ENCODE measurements at places on chromosomes 3 and 15.

- no peak for DNase-seq
Observed at GRCh38 chr3:172258624-172259023, 189.6 kb downstream of the GHSR start.

- DNase-seq: no peak
Observed at GRCh38 chr3:171982828-171983227, 56.5 kb upstream of the FNDC3B start.

DNA sequence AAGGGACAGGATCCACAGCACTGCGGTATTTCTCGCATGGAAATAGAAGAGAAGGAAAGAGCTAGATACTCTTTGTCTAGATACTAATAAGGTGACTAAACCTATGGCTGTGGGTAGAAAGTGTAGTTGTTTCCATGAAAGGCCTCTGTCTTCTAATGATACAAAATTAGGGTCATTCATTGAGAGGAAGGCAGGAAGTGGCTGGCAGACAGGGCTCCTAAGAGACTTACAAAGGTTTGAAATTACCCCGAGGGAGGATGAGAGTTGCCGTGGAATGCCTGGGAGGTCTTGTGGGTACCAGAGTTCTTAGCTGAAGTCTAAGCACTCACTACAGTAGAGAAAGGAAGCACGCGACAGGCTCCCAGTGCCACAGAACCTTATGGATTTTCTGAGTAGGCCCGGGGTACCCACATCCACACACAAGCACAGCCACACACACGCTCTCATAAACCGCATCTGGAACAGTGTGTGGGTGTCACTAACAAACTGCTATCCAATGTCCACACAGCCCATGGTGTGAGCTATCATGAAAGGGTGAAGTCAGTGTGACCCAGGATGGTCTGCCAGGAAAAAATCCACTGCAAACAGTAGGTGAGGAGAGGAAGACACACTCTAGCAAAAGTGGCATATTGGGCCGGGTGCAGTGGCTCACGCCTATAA is 221.4 kb downstream of the FAM43A start:
- no peak for DNase-seq

DNA sequence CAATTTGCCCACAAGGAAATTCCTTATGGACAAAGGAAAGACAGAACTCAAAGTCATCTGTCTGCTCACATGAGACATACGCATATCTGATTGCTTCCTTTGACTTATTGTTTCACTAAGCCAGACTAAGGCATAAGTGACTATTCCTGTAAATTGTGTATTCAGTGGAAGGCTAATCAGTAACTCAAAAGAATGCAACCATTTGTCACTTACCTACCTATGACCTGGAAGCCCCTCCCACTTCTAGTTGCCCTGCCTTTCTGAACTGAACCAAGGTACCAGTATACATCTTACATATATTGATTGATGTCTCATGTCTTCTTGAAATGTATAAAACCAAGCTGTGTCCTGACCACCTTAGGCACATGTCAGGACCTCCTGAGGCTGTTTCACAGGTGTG is 53.5 kb upstream of the PROK2 start:
- no peak for DNase-seq

GRCh38 chr3:95387242-95388021 is 1324.6 kb downstream of the NSUN3 start:
- DNase-seq: no peak

- DNase-seq: no peak
Observed at GRCh38 chr3:1929788-1930414, 168.8 kb upstream of the CNTN4 start.

DNA sequence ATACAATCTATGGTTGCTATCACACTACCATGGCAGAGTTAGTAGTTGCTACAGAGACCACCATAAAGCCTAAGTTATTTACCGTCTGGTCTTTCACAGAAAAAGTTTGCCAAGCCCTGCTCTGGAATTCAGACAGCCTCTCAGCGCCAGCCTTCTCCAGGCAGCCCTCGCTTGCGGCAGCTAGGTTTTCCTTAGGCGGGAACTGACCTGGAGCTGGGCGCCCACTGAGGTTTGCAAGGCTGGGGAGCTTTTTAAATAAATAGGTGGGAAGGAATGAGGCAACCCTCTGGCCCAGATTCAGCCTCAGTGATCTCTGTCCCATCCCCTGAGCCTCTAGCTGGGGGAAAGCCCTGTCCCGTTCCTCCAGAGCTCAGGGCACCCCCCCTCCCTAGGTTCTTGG is 1.2 kb downstream of the CTSH start:
- DNase-seq: no peak

- no peak for DNase-seq
Observed at GRCh38 chr3:24628523-24629258, 134.0 kb upstream of the THRB start.

DNA sequence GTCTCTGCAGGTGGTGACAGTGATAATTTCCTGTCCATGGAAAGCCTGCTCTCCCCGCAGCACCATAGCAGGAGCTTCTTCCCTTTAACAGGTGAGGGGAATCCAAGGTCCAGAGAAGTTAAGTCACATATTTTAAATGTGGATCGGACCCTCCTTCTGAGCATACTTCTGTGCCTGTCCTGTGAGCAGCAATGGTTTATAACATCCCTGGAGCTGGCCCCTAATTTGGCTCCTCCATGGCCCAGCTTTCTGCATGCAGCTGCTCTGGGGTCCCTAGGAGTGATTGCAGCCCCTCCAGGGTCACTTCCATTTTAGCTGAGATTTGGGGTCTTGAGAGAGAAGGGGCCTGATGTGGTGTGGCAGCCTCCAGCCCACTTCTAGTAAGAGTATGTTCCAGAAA is 127.8 kb downstream of the EEFSEC start:
- DNase-seq: no peak

DNA sequence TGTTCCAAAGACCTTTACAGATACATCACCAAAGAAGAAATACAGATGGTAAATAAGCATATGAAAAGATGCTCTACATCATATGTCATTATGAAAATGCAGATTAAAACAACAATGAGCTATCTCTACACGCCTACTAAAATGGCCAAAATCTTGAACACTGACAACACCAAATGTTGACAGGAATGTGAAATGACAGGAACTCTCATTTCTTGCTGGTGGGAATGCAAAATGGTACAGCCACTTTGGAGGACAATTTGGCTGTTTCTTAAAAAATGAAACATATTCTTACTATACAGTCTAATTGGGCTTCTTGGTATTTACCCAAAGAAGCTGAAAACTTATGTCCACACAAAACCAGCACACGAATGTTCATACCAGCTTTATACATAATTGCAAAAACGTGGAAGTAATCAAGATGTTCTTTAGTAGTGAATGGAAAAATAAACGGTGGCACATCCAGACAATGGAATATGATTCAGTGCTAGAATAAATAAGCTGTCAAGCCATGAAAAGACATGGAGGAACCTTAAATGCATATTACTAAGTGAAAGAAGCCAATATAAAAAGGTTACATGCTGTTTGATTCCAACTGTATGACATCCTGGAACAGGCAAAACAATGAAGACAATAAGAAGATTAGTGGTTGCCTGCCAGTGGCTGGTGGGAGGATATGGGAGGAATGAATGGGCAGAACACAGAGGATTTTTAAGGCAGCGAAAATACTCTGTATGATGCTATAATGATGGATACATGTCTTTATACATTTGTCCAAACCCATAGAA is 81.3 kb upstream of the NEDD4 start:
- no peak for DNase-seq

DNA sequence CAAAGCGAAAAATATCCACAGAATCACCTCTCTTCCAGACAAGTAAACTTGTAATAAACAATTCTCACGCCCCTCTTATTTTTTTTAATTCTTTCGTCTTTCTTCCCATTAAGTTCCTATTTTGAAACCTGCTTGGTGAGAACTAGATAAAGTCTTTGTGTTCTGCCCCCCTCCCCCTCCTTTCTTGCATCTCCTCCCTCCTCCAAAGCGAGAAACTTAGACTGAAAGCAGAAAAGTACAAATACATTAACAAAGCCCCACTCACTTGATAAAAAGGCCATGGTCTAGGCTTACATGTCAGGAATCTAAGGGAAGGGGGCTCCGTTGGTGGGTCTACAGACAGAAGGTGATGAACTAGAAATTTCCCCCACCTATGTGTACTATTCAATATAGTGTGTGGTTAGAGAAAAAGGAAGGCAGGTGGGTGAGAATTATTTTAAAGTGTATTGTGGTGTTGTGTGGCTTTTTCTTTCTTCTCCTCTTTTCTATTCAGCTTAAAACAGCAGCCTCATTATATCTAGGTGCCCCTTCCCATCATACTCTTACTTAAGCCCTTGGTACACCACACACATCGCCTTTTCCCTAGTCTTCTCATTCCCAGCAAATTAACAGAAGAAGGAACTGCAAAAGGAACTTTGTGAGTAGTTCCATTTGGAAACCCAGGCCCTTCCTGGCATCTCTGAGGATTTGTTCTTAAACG is 215.3 kb downstream of the MEIS2 start:
- no peak for DNase-seq

DNA sequence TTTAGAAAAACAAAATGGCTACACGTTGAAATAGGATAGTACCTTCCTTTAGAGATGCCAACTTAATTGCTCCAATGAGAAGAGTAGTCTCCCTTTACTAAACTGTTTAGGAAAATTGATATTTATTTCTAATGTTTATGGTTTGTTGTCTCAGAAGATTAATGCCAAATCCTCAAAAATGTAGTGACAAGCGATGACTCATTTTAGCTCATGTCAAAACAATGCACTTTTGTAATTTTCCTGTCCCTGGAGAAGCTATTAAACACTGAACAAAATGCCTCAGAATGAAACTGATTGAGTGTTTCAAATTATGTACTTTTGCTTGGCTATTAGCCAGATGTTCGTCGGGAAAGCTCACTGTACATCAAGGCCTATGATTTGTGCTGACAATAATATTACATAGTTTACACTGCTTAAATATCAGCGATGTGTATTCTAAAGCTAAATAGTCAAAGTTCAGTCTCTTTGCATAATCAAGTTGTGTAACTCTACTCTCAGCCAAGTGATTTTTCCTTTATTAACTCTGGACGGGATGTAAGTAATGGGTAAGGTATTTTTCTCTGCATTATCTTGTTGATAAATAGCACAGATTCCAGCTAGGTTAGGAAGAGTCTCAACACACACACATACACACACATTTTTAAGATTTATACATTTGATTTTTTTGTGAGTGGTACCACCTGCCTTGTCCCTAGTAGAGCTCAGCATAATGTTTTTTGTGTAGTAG is 83.7 kb downstream of the CMSS1 start:
- no peak for DNase-seq

DNA sequence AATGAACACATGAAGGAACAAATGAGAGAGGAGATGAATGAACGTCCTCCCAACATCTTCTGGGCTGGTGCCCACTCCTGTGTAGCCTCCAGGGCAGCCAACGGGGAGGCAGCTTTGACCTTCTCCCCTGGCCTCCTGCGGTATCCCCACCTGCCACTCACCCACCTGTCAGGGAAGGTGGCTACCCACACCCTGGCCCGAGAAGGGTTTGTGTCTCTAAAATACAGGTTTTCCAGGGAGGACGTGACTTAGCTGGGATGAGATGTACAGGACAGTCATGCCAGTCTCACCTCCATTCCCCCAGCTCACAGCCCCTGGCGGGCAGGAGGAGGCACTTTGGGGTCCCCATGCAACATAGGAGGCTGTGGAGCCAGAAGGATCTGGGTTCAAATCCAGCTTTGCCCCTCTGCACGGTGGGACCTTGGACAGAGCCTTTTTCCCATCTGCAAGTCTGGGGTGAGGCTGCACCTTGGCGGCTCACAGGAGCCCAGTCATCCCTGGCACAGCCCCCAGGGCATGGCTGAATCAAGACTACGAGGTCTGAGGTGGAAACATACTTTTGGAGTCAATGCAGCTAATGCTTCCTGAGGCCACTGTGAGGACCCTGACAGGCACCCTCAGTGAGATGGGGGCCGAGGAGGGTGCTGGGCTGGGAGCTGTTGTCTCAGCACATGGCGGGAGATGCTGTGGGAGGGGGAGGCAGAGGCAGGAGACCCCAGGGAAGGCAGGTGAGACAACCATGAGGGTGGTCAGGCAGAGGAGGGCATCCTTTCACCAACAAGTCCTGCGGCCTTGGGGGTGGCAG is 11.1 kb upstream of the PLXND1 start:
- DNase-seq: no peak

- no peak for DNase-seq
Observed at GRCh38 chr3:87595798-87596197, 319.4 kb upstream of the POU1F1 start.
